ENCODE measurements at places on chromosomes 2 and 18.

- no peak for DNase-seq
Observed at GRCh38 chr2:79129804-79130203, 9.5 kb downstream of the REG1A start.

GRCh38 chr2:118994778-118995177, 52.8 kb downstream of the MARCO start:
- DNase-seq = no peak

DNA sequence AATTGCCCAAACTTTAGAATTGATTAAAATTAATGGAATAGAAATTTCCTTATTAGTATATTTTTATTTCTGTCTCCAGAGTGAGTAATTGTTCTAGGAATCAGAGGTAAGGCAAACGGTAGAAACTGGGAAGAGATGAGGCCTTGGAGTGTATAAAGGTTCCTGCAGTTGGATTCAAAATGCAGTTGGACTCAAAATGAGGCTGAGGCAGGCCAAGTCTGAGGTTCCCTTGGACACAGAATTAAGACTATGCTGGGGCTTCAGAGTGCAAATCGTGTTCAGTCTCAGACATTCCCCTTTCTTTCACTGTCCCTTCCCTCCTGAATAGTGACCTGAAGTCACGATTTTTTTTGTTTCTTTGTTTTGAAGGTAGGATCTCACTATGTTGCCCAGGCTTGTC, 746.9 kb upstream of the NRXN1 start:
- DNase-seq = no peak

GRCh38 chr2:58700591-58700990, 459.5 kb upstream of the FANCL start:
- no peak for DNase-seq

GRCh38 chr18:75638776-75639471, 211.4 kb upstream of the SMIM21 start:
- no peak for DNase-seq

- no peak for DNase-seq
Observed at GRCh38 chr2:8403876-8404275, 278.0 kb upstream of the ID2 start.

GRCh38 chr2:127404466-127405254, 13.6 kb upstream of the PROC start:
- no peak for DNase-seq

DNA sequence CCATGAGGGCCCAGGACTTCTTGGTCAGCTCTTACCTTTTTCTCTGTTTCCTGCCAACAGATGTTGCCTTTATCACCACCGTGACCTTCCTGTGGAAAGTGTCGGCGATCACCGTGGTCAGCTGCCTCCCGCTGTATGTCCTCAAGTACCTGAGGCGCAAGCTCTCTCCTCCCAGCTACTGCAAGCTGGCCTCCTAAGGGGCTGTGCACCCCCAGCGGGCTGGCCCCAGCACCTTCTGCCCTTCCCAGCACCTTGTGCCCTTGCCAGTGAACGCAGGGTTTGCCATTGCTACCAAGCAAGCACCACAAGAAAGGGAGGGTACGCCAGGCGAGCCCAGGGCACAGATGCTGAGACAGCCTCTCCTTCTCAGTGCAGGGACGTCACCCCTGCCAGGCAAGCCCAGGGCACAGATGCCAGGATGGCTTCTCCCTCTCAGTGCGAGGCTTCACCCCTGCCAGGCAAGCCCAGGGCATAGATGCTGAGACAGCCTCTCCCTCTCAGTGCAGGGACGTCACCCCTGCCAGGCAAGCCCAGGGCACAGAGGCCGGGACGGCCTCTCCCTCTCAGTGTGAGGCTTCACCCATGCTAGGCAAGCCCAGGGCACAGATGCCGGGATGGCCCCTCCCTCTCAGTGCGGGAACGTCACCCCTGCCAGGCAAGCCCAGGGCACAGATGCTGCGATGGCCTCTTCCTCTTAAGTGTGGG, 18.4 kb upstream of the NFATC1 start:
- no peak for DNase-seq

DNA sequence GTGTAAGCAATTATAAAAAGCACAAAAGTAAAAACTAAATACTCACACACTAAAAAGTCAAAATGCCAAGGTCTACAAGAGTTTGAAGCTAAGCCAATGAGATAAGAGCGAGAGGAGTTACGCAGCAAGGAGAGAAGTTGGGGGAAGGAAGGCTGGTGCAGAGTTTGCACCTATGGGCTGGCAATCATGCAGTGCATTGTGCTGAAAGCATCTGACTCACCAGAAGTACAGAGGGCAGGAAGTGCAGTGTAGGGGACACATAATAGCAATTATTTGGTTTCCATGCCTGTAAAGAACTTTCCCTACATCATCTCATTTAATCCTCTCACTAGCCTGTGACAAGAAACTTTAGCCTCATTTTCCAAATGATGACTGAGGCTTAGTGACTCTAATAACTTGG, 142.7 kb upstream of the KYNU start:
- DNase-seq = no peak

GRCh38 chr2:204346906-204347305, 198.4 kb upstream of the PARD3B start:
- no peak for DNase-seq

DNA sequence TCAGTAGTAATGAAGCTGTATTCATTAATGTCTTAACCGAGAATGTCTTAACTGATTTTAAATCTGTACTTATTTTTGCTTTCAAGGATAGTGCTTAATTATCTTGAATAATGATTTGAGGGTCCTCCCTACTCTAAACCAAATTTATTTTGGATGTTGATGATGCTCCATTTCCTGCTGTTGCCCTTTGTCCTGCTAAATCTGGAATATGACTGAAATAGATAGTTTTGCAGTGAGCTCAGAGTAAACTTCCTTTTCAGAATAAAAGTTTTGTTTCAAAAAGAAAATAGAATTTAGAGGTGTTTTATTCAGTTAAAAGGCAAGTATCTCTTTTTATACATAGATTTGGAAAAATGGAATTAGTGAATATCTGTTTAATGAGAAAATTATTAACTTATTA, 8.1 kb downstream of the NBEAL1 start:
- no peak for DNase-seq

DNA sequence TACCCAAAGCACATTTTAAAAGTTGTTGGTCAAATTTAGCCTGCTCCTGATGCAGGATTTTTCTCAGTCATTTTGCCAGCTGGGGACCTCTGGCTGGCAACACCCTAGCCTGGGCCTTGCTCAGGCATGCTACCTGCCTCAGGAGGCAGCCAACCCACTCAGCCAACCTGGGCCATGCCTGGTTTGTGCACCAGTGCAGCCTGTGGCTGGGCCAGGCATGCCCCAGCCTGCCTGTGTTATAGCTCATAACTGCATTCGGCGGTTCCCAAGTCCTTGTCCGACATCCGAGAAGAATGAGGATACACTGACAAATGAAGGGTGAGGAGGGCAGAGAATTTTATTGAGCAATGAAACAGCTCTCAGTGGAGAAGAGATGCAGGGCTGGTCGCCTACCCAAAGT, 608.0 kb downstream of the SUCLG1 start:
- no peak for DNase-seq

DNA sequence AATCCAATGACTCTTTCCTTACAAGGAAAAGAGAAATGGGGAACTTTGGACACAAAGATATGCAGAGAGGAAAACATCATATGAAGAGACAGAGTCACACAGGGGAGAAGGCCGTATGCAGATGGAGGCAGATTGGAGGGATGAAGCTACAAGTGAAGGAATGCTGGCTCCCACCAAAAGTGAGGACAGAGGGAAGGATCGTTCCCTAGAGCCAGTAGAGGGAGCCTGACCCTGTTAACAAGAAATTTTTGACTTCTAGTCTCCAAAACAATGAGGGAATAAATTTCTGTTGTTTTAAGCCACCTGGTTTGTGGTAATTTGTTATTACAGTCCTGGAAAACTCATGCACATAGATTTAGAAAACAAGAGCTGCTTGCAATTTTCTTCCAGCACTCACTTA, 169.3 kb downstream of the PMAIP1 start:
- no peak for DNase-seq

DNA sequence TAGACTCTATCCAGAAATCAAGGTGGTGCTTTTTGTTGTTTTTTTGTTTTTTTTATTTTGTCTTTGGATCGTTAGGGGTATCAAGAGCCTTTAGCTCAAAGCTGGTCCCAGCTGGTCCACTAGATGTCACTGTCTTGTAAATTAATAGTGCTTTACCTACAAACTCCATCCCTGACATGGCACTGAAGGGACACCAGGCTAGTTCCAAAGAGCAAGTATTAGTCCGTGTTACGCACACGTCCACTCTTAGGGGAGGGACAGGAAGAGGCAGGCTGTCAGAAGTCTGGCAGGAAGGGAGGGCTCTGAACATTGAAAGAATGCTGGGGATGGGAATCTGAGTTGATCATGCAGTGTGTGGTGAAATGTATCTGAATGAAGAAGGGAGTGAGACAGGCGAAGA, 85.9 kb upstream of the CCBE1 start:
- no peak for DNase-seq

GRCh38 chr2:98769784-98770183, 38.9 kb upstream of the MGAT4A start:
- peak; percentile 52 for DNase-seq

- no peak for DNase-seq
Observed at GRCh38 chr2:167134381-167135072, 246.2 kb downstream of the XIRP2 start.

- DNase-seq = no peak
Observed at GRCh38 chr2:211251016-211251415, 694.6 kb downstream of the CPS1 start.

DNA sequence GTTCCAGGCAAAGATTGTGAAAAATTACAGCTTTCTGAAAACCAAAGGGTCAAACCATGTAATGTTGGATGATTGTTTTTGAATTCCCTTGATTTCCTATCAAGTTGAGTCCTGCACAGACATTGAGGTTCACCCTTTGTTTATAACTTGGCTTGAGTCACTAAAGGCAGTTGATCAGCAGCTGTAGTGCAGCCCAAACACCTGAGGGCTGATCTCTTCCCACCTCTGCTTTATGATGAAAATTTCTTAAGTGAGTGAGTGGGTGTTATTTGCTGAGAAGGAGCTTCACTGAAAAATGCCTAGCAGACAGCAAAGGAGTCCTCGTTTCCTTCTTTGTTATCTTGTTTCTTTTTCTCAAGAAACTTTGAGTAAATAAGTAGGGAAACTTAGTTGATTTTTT, 31.9 kb upstream of the BMPR2 start:
- no peak for DNase-seq

- peak; percentile 17 for DNase-seq
Observed at GRCh38 chr2:173448938-173449471, 94.3 kb downstream of the CDCA7 start.

GRCh38 chr18:6488956-6489355, 74.2 kb upstream of the L3MBTL4 start:
- no peak for DNase-seq

DNA sequence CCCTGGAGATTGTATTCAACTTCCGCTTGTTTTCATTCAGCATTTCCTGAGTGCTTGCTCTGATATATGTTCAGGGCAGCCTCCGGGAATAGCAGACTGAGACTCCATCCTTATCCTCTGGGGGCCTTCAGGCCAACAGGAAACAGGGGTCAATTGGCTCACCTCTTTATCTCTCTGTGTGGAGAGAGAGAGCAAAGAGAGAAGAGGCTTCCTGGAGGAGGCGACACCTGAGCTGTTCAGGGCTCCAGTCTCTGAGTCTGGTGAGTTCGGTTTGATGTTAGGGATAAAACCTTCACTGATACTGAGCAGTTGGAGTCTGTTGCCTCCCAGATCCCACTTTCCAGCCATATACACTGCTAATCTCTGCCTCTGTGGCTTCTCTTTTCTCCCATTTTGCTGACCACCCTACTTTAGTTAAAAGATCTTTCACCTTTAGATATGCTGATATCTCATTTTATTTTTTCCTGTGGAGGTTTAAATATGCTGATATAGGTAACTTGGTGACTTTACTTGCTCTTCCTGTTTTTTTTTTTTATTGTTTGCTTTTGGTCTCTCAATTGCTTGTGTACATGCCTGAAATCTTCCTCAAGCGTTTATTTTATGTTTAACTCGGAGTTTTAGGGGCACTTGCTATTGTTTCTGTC, 56.9 kb downstream of the KCNS3 start:
- no peak for DNase-seq

DNA sequence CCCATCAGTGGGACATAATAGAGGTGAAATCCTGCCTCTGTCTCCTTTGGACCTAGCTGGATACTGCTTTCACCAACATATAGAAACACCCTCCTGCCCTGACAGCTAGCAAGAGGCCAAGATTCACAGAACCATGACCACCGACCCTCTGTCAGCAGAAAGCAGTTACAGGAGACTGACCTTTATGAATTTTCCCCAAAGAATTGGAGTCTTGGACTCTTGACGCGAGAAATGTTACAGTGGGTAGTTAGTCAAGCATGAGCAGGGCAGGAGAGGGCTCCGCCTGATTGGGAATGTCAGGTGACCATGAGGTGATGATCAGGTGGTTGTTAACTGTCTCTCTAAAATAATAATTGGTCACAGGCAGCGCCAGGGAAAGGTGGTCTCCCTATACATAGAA, 1002.3 kb downstream of the TDRD15 start:
- no peak for DNase-seq

DNA sequence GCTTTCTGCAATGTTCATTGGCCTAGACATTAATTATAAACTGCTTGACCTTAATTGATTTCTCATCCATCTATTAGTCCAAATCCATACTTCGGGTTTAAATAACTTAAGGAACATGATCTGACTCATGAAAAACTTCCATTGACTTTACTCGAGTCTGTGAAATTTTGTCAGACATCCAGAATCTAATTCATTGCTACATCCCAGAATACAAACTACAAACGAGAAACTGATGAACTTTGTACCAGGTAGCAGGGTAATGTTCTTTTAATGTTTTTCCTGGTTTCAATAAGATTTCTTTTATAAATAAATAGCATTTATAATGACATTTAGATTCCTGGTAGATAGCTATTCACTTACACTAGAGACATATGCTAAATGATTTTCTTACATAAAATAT, 36.0 kb upstream of the IKZF2 start:
- DNase-seq = no peak

GRCh38 chr2:208101716-208102631, 22.4 kb downstream of the CRYGD start:
- DNase-seq = no peak

DNA sequence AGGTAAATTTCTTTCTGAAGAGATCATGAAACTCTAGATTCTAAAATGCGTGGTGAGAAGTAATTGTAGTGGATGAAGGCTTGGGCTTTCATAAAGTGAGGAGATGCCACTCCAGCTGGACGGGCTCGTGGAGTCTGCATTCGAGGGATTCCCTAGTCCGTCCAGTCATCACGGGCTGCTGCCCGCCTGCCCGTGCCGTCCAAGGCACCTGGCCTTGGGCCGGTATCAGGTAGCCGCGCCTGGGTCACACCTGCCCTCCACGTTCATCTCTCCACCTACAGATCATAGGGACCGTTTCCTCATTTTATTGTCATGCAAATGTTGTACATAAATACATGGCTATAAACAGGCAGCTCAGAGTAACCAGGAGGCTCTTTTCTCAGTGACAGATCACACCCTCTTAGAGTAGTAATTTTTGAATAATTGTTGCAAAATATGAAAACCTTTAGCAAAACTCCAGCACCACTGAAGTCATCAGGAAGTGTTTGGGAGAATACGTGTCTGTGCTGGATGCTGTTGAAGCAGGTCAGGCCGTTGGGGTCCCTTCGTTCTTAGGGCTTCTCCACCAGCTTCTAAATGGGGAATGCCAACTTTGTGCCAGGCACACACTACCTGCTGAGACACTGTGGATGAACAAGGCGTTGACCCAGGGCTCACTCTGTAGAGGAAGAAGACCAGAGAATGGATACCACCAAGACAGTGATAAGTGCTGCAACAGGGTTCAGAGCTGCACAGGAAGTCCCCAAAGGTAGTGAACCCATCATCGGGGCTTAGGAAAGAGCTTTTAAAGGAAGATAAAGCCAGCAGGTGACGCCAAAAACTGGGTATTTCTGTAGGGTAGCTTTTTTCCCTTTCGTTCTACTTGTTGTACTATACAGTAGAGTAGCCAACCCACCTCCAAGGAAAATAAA, 112.5 kb downstream of the FAM210A start:
- no peak for DNase-seq
